Mesothelial cell of epicardium (in vitro differentiated cells): ENCODE measurements at places on chromosomes 2 and 18.
A peak's percentile ranks its signal among the peaks of the same experiment; 100 is the strongest.

DNA sequence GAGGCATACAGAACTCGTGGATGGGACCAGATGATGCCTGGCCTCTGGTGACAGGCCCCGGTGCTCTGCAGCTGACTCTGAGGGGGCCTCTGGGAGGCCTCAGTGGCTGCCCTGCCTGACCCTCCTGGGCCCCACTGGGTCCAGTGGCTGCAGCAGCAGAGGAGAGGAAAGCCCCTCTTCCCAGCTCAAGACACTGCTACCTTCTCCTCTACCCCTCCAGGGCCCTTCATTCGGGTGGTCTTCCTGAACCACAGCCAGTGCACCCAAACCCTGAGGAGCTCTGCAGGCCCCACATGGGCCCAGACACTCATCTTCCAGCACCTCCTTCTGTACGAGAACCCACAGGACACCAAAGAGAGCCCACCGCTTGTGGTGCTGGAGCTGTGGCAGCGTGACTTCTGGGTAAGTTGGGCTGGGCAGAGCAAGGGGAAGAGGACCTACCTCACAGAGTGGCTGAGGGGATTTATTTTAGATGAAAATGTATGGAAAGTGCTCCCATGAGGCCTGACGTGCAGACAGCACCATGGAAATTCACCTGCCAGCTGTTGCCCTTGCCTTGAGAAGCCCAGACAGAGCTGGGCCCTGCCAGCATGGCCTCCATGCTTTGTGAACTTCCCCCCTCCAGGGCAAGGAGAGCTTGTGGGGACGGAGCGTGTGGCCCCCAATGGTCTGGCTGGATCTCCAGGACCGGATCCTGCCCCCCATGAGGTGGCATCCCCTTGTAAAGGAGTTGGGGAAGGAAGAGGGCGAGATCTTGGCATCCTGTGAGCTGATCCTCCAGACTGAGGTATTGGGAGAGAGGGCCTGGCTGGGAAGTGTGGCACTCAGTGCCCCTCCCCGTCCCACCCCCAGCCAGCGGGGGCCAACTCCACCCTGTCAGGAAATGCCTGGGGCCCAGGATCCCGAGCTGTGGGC is 46.3 kb downstream of the LMAN2L start:
- H3K36me3 ChIP-seq, result no peaks in the 10 kb centered on the region
- H3K27me3 ChIP-seq, result no peaks in the 10 kb centered on the region
- no peak overlapping the region for H3K27ac ChIP-seq
- no peak for DNase-seq

- DNase-seq, result peak; percentile 39
- H3K4me1 ChIP-seq, result peaks cover 46% of the 10 kb centered on the region
- peak overlapping the region; percentile 98 for H3K27ac ChIP-seq
- peaks cover 22% of the 10 kb centered on the region for H3K36me3 ChIP-seq
Observed at GRCh38 chr2:239318790-239319661, 81.8 kb downstream of the HDAC4 start.

DNA sequence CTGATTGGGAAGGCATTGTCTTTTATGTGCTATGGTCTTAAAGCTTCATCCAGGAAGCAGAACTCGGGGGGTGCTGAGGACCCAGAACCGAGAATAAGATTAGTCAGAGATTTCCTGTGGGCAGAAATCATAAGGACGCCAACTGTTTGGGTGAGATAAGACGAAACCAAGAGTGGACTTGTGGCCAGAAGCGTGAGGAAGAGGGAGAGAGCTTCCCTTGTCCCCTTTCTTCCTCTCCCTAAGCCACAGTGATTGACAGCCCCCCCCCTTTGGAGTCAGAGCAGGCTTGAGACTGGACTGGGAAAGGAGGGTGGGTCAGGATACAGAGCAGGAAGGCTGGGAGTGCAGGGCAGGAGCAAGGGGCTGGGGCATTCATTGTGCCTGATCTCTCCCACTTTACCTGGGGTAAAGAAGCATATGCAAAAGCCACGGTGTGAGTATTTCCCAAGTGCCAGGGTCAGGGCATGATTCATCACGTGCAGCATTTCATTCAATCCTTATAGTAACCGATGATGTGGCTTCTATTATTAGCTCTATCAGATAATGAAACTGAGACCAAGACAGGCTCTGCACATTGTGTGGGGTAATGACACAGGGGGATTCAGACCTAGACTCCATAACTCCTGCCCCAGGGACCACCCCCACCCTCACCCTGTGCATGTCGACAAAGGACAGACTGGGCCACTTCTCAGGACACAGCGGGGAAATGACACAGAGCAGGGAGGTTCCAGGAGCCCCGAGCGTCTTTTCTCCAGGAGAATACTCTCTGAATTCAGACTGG is 3.0 kb upstream of the IL1RN start:
- DNase-seq, result no peak
- H3K27me3 ChIP-seq, result peaks cover 68% of the 10 kb centered on the region
- H3K4me3 ChIP-seq, result no peak overlapping the region
- H3K27ac ChIP-seq, result no peak overlapping the region
- peaks cover 6% of the 10 kb centered on the region for H3K4me1 ChIP-seq

DNA sequence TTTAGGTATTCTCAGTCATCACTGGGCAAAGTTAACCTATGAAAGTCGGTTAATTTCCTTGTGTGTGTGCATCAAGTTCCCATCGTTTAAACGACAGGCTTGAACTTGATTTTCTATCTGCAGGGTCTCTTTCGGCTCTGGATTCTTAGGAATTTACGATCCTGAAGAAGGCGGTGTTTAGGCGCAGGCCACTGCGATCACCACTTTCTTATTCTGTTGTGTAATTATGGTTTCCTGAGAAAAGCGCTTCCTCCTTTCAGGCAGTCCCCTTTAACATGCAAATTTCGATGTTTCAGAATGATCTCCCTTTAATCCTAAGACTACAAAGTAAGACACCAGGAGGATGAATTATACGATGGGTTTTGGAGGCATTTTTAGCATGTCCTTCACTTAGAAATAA is 27.9 kb upstream of the MBP start:
- H3K27me3 ChIP-seq, result peaks cover 13% of the 10 kb centered on the region
- no peak overlapping the region for H3K4me3 ChIP-seq
- DNase-seq, result no peak
- H3K4me1 ChIP-seq, result peaks cover 4% of the 10 kb centered on the region
- H3K27ac ChIP-seq, result no peak overlapping the region

- no peak overlapping the region for H3K27ac ChIP-seq
- H3K4me3 ChIP-seq, result peak overlapping the region; percentile 59
- H3K36me3 ChIP-seq, result no peaks in the 10 kb centered on the region
- peaks cover 22% of the 10 kb centered on the region for H3K4me1 ChIP-seq
Observed at GRCh38 chr2:38528008-38528442, 74.7 kb downstream of the HNRNPLL start.

GRCh38 chr18:25604894-25605597 is 253.1 kb upstream of the ZNF521 start:
- no peak overlapping the region for H3K4me3 ChIP-seq
- H3K36me3 ChIP-seq, result no peaks in the 10 kb centered on the region
- peaks cover 15% of the 10 kb centered on the region for H3K4me1 ChIP-seq
- no peak for DNase-seq
- no peak overlapping the region for H3K27ac ChIP-seq

GRCh38 chr18:69956057-69956456 is 8.4 kb upstream of the CD226 start:
- H3K4me3 ChIP-seq, result no peak overlapping the region
- H3K27ac ChIP-seq, result no peak overlapping the region
- H3K4me1 ChIP-seq, result peaks cover 3% of the 10 kb centered on the region
- H3K27me3 ChIP-seq, result no peaks in the 10 kb centered on the region
- H3K36me3 ChIP-seq, result no peaks in the 10 kb centered on the region

- no peak overlapping the region for H3K4me3 ChIP-seq
- H3K4me1 ChIP-seq, result peaks cover 50% of the 10 kb centered on the region
Observed at GRCh38 chr18:11260961-11261461, 111.6 kb upstream of the PIEZO2 start.

DNA sequence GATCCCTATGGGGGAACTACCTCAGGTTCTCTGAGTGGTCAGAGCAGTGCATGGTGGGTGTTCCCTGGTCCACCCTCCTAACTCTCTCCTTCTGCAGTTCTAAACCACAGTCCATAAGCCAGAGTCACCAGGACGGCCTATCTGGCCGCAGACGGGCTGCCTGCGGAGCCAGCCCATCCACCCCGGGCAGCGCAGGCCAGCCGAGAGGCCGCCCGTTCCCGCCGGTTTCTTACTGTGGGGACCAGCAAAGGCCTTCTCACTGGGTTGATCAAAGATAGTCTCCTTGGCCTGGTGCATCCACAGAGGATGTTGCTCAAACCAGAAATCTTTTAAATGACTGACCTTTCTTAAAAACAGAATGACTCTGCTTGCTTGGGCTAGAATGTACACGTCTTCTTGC is 9.6 kb upstream of the CHST10 start:
- no peak overlapping the region for H3K4me3 ChIP-seq
- H3K27me3 ChIP-seq, result peaks cover 18% of the 10 kb centered on the region
- peaks cover 12% of the 10 kb centered on the region for H3K4me1 ChIP-seq
- no peaks in the 10 kb centered on the region for H3K36me3 ChIP-seq
- H3K27ac ChIP-seq, result no peak overlapping the region

DNA sequence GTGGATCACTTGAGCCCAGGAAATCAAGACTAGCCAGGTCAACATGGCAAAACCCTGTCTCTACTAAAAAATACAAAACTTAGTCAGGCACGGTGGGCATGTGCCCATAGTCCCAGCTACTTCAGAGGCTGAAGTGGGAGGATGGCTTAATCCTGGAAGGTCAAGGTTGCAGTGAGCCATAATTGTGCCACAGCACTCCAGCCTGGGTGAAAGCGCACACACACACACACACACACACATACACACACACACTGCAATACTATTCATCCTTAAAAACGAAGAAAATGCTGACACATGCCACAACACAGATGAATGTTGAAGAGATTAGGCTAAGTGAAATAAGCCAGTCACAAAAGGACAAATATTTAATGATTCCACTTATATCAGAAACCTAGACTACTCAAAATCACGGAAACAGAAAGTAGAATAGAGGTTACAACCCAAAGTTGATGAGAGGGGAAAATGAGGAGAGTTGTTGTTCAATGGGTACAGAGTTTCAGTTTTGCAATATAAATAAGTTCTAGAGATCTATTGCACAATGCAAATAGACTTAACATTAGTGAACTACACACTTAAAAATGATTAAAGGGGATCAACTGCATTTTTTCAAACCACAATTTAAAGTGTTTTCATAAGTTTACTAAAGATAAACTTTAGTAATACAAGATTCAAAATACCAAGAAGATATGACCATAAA is 114.5 kb downstream of the USP34 start:
- no peak for DNase-seq
- peak overlapping the region; percentile 80 for H3K27ac ChIP-seq
- no peaks in the 10 kb centered on the region for H3K27me3 ChIP-seq
- no peak overlapping the region for H3K4me3 ChIP-seq

GRCh38 chr2:61181382-61182058 is 19.5 kb downstream of the C2orf74 start:
- no peaks in the 10 kb centered on the region for H3K27me3 ChIP-seq
- peaks cover 47% of the 10 kb centered on the region for H3K4me1 ChIP-seq
- H3K4me3 ChIP-seq, result peak overlapping the region; percentile 32
- H3K36me3 ChIP-seq, result peaks cover 44% of the 10 kb centered on the region
- DNase-seq, result no peak

GRCh38 chr2:232687382-232688160 is 9.6 kb upstream of the GIGYF2 start:
- no peak for DNase-seq
- H3K4me3 ChIP-seq, result no peak overlapping the region
- no peaks in the 10 kb centered on the region for H3K27me3 ChIP-seq
- peaks cover 7% of the 10 kb centered on the region for H3K4me1 ChIP-seq
- H3K36me3 ChIP-seq, result no peaks in the 10 kb centered on the region

GRCh38 chr18:58527952-58528287 is 101.0 kb downstream of the ALPK2 start:
- H3K4me3 ChIP-seq, result no peak overlapping the region
- no peaks in the 10 kb centered on the region for H3K27me3 ChIP-seq
- H3K4me1 ChIP-seq, result peaks cover 20% of the 10 kb centered on the region
- DNase-seq, result no peak
- H3K36me3 ChIP-seq, result no peaks in the 10 kb centered on the region

DNA sequence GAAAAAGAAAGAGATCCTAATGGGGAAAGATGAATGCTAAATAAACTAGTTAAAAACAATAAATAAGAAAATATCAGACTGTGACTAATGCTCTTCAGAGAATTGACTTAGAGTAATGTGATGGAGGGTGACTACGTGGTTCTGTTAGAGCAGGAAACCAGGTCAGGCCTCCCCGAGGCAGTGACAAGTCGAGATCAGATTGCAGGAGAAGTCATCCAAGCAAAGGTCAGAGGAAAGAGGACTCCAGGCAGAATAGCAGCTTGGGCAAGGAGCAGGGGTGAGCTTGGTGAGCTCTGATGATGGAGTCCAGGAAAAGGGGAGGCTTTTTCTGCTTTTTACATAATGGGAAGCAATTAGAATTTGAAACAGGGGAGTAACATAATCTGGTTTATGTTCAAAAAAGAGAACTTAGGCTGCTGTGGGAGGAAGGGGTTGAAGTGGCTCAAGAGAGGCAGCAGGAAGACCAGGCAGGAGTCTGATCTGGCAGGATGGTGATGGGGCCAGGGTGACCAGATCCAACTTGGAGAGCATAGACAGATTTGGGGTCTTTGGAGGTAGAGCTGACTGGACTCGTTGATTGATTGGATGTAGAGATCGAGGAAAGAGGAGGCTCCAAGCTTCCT is 27.3 kb upstream of the ITGB6 start:
- peaks cover 59% of the 10 kb centered on the region for H3K4me1 ChIP-seq
- no peaks in the 10 kb centered on the region for H3K36me3 ChIP-seq
- DNase-seq, result no peak
- peak overlapping the region; percentile 77 for H3K27ac ChIP-seq

GRCh38 chr2:112035786-112036185 is 19.3 kb upstream of the TMEM87B start:
- no peak overlapping the region for H3K4me3 ChIP-seq
- no peaks in the 10 kb centered on the region for H3K27me3 ChIP-seq
- DNase-seq, result no peak
- H3K27ac ChIP-seq, result no peak overlapping the region
- peaks cover 21% of the 10 kb centered on the region for H3K4me1 ChIP-seq
- peaks cover 12% of the 10 kb centered on the region for H3K36me3 ChIP-seq
